Stimulated activated CD8-positive, alpha-beta memory T cell treated with anti-CD3 and anti-CD28 coated beads, Interleukin-4, amount 100 ng/mL, for 1 hour (primary cell): ENCODE measurements at places on chromosomes 2 and 18.

- no peak for DNase-seq
Observed at GRCh38 chr2:43041661-43042360, 184.6 kb downstream of the ZFP36L2 start.

GRCh38 chr2:86224645-86225355 lies 25.5 kb downstream of the MRPL35 start:
- DNase-seq: no peak

DNA sequence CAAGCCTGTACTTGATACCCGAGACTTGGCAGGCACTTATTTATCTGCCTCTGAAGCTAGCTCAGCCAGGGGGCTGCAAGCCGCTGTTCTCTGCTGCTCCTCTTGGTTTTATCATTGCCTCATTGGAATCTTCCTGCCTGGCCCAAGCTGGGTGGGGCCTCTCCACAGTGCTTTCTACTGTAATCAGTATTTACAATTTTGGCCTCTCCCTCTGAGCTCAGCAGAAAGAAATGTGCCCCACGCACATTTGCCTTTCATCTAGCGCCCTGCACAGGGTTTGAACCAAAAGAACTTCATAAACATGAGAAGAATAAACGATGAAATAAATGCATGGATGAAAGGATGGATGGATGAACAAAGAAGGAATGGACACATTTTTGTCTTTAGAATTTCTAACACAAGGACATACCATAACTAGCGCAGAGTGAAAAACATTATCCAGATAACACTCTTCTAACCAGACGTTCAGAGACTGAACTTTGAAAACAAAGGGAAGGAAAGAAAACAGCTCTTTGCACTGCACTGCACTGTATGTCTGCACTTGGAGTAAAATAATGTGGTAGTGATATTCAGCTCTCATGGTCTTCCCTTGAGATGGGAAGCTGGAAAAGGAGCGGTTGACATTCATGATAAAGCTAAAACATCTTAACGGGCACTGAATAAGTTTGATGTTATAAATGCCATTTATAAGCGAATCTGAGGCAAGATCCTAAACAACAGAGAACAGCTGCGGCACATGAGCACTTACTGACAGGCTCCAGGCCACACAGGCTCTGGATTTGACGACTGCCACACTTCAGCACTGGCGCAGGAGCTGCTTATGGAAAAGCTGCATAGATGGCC lies 86.8 kb upstream of the SP3 start:
- no peak for DNase-seq

GRCh38 chr2:68862889-68863288 lies 8.3 kb downstream of the BMP10 start:
- DNase-seq: no peak

DNA sequence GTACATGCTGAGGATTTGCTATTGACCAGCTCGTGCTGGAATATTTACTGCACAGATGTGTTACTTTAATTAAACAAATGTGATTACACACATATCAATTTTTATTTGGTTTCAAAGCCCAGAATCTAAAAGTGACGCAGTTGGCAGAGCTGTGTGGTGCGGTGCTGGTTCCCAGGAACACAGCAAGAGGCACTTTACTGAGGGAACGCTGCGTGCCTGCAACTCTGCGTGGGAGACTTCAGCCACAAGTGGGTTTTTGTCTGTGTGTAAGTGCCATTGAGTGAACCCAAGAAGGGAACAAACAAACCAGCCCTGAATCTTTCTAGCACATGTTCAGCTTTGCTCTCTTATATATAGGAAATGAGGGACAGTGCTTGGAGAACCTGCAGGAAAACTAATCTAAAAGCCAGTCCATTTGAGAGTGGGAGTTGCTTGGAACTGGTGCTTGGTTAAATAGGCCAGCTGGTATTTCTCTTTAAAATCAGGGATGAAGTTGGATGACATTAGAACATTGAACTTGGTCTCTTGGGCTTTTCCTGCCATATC lies 196.6 kb upstream of the CELF4 start:
- DNase-seq: no peak

- DNase-seq: no peak
Observed at GRCh38 chr2:134011936-134012586, 241.8 kb upstream of the MGAT5 start.

- DNase-seq: no peak
Observed at GRCh38 chr2:189018631-189019030, 44.5 kb downstream of the COL3A1 start.

DNA sequence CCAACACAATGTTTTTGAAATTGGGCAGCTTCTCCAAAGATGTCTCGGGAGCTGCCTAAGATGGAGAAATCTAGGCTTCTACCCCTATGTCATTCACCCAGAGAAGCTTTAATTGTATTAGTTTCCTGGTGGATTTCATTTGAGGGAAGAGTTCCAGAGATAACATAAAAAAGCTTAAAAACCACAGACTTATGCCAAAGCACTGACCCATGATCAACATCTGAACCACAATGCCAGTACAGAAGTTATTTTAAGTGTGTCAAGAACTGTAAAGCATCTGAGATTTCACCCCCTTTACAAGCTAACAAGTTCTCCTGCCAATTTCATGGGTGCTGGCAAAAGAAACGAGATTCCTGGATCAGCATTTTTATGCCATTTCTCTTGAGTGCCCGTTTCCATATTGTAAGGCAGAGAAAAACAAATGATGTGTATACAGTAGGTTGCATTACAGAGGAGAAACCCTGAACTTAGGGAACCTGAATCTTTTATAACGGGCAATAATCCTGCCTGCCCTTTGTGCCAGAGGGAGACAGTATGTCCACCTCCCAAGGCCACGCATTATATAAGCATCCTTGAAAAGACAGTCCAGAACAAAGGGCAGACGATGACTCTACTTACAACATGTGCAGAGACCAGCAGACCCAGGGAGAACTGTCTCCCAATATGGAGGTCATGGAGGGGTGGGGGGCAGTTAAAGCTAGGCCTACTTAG lies 44.1 kb downstream of the MREG start:
- DNase-seq: no peak

DNA sequence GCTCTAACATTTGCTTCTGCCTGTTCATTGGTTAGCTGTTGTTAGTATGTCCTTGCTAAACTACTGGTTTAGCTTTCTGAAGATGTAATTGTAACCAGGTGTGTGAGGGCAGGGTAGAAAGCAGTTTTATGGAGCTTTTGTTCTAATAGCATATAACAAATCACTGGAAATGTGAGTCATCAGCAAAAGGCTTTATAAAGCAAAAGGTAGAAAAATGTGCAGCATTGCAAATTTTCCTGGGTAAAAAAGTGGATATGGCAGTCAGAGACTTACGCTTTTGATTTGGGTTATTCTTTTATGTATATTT lies 85.3 kb downstream of the ZNF407 start:
- no peak for DNase-seq

- no peak for DNase-seq
Observed at GRCh38 chr18:10235661-10235952, 218.8 kb upstream of the APCDD1 start.

DNA sequence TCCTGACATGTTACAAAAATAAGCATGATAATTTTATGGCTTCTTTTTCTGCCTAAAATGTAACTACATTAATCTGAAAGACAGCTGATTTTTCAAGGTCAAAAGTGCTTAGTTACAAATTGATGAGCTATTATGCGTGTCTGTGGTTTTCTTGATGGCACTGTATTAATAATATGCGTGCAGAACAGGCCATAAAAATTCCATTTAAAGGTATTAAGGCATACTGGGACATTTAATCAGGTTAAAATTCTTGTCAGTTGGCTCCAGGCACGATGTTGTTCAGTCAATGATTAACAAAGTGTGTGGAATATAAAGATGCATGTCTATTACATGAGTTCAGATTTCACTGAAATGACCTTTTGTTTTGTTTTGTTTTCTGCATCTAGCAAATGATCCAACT lies 420.1 kb upstream of the ZNF804A start:
- no peak for DNase-seq

DNA sequence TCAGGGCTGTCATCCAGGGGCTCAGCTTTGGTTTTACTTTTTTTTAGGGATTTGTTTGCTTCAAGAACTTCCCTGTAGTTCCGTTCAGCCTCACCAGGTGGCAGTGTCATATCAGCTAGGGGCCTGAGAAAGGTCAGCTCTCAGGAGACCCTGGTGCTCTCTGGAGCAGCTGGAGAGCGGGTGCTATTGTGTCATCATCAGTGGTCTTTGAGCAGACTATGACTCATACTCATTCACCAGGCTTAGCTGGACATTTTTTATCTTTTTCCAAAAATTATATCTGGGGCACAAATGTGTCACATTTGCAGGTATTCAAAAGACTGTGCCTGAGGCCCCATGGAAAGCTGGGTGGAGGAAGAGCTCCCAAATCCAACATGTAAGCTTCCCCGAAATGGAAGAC lies 24.4 kb downstream of the ZNF892 start:
- DNase-seq: no peak

- no peak for DNase-seq
Observed at GRCh38 chr2:72837171-72837570, 11.3 kb upstream of the EXOC6B start.

GRCh38 chr2:98569197-98569793 lies 39.0 kb downstream of the COA5 start:
- peak; percentile 47 for DNase-seq

GRCh38 chr18:8948471-8949149 lies 153.9 kb upstream of the NDUFV2 start:
- no peak for DNase-seq

DNA sequence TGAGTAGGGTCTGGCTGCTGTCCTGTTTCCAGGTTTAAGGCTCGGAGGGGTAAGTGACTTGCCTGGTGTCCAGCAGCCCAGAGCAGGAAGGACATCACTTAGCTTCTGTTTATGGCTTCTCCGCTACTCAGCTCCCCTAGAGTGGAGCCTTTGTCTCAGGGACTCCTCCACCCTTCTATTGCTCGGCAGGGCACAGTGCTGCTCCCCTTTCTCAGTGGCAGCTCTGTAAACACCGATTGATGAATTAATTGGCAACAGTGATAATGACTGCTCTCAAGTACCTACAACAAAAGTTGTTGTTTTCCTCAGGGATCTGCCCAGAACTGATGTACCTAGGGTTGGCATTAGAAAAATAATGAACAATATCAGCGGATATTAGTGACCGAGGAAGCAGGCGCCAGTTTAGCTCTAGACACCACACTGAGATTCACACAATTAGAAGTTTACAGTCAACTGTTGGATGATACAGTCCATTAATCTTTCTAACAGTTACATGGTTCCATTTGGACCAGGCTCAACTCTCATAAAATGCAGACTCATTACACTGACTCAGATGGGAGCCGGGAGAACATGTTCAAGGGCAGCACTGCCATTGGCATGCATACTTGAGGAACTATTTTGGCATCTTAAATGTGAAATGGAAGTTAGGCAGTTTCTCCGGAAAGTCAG lies 265.7 kb downstream of the MTX2 start:
- no peak for DNase-seq

GRCh38 chr18:21826196-21826595 lies 85.6 kb downstream of the MIB1 start:
- DNase-seq: no peak
